Activated T-helper 1 cell treated with anti-CD3 and anti-CD28 coated beads, Interleukin-2, amount 50 U/mL, for 16 hours (primary cell): ENCODE measurements at places on chromosomes 4 and X.

DNA sequence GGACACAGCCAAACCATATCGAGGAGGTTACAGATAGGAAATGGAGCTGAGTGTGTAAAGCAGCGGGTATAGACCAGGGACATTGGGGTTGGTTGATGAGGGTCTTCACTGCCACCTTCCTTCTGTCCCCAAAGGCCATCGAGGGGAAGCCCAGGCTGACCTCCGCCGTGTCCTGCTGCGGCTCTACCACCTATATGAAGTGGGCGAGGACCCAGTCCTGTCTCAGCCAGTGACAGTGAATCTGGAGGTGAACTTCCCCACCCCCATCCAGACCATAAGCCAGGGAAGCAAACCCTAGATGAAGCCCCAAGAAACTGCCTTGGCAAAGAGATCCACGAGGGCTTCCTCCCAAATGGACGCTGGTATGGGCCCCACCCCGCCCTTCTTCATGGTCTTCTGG, 23.2 kb upstream of the MRFAP1 start:
- no peak for DNase-seq

GRCh38 chr4:85426366-85426765, 48.6 kb upstream of the ARHGAP24 start:
- no peak for DNase-seq

DNA sequence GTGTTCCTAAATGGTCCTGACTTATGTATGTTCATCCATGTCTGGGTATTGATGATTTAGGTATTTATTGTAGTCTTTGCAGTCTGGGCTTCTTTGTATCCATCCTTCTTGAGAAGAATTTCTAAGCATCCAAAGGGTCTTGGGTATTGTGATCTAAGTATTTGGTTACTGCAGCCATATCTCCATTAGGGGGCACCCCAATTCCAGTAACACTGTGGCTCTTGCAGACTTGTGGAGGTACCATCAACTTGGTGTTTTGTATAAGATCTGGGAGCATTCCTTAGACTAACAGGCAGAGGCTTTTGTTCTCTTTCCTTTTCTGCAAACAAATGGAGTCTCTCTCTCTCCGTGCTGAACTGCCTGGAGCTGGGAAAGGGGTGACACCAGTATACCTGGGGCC, 113.7 kb upstream of the NEXMIF start:
- no peak for DNase-seq

DNA sequence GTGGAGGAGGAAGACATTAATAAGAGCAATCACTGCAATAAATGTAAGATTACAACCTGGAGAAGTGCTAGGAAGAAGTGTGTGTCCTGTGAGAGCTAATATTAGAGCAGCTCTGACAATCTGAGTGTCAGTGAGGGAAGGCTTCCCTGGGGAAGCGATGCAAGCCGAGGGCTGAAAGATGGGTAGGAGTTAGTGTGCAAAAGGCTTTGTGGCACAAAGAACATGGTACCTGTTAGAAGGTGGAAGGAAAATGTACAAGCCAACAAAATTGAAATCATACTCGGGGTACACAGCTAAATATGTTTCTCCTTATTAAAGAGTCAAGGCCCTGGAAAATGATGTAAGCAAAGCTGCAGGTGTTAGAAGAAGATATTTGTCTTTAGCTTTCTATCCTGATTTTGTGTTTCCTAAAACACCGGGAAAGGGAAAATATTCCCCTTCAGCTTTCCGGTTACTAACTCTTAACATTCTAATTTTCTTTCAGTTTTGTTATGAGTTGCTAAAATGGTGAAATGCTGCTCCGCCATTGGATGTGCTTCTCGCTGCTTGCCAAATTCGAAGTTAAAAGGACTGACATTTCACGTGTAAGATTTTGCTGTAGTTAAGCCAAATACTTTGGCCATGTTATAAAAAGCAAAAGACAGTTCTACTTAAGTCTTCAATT, 808 bp downstream of the THAP6 start:
- no peak for DNase-seq
